ENCODE measurements at places on chromosomes 6 and 20.

DNA sequence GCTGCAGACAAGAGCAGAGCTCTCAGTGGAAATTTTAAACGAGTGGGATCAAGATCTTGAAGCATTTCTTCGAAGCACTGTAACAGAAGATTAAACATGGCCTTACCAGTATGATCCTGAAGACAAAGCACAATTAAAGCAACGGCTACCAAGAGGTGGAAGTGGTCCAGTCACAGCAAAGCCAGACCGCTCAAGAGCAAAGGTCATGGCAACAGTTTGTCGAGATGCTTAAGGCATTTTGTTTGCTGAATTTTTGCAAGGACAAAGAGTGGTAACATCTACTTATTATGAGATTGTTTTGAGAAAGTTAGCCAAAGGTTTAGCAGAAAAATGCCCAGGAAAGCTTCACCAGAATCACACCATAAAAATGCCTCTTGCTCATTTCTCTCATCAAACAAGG, 153.4 kb upstream of the CARMIL1 start:
- no peak for DNase-seq

DNA sequence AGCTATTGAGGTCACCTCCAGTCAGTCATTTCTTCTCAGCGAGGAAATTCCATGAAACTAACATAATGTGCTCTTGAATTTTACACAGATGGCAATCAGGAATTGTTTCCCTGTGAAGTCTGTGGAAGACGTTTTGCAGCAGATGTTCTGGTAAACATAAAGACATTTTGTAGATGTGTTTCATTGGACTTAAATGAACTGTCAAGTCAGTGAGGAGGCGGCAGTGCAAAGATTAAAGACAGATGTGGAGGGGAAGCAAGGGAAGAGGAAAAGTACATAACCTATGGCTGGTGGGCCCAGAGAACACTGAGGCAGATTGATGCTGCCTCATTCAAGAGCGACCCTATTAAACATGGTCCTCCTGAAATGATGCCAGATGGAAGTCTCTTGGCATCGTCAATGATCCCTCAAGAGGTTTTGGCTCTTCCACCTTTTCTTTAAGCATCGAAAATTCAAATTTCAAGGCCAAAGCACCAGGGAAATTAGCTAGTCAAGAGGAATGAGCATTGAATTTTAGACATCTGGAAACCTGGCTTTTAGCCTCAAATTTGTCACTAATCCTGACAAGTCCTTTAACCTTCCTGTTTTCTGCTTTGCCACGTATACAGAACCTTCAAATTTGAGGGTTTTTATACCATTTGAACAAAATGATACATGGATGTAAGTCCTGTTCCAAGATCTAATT, 20.1 kb downstream of the ZC2HC1B start:
- DNase-seq = no peak

DNA sequence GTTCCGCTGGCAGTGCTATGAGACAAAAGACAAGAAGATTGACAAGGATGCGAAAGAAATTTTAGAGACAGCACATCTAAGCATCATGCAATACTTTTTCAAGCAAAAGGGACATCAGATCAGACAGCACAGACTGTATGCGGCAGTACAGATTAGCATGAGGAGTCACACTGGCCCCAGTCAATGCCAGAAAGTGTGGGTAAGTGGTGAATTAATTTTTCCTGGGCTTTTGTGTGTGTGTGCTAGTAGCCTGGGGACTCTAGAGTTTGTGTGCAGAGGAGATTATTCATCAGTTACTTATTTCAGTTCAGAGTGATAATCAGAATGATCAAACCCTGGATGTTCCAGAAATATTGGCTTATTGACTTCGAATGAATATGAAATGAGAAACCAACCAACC, 47.2 kb downstream of the LAMA4 start:
- DNase-seq = no peak

GRCh38 chr6:99151634-99152346, 197.7 kb downstream of the FAXC start:
- DNase-seq = peak; percentile 26

DNA sequence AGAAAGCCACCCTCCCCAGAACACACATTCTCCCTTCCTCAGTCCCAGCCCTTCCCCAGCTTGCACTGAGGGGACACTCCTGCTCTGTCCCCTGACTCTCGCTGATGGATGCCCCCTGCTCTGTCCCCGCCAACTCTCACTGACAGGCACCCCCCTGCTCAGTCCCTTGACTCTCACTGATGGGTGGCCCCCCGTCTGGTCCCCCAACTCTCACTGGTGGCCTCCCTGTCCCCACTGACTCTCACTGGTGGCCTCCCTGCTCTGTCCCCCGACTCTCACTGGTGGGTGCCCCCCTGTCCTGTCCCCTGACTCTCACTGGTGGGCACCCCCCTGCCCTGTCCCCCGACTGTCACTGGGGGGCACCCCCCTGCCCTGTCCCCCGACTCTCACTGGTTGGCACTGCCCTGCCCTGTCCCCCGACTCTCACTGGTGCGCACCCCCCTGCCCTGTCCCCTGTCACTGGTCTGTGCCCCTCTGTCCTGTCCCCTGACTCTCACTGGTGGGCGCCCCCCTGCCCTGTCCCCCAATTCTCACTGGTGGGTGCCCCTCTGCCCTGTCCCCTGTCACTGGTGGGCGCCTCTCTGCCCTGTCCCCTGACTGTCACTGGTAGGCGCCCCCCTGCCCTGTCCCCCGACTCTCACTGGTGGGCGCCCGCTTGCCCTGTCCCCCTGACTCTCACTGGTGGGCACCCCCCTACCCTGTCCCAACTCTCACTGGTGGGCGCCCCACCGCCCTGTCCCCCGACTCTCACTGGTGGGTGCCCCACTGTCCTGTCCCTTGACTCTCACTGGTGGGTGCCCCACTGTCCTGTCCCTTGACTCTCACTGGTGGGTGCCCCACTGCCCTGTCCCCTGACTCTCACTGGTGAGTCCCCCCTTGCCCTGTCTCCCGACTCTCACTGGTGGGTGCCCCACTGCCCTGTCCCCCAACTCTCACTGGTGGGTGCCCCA, 60.9 kb downstream of the GINS1 start:
- DNase-seq = no peak

- DNase-seq = no peak
Observed at GRCh38 chr20:33337531-33338165, 54.6 kb downstream of the BPIFB1 start.

GRCh38 chr20:44187054-44187771, at the start of gene JPH2:
TSS of gene JPH2 (minus strand) at chr20:44187188. CDS start at chr20:44186705, 483 bp downstream.
- no peak for DNase-seq

DNA sequence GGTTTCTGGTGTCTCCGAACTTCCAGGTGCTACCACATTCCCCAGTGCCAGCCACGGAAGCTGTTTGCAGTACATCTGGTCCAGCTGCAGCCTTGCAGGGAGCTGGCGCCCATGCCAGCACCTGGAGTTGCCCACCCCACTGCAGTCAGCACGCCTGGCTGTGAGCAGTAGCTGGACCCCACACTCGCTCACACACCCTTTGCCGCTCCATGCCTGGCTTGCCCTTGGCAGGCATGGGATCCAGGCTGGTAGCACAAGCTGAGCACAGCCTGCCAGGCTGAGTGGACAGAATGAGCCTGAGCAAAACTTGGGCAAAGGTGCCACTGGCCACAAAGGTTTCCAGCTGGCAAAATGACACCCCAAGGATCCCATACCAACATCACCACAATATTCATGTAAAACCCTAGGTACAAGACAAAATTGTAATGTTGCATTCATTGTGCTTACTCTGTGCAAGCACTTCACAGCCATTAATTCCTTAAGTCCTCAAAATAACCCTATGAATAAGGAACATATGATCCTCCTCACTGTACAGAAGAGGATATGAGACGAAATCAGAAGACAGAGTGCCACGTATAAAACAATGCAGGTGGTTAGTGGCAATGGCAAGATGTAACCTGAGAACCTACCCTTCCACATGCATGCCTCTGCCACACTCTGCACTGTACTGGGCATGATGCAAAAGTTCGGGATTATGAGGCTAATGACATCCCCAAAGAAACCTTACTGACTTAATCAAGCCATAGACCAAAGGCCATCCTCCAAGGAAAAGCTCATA, 18.3 kb downstream of the KIF16B start:
- no peak for DNase-seq

DNA sequence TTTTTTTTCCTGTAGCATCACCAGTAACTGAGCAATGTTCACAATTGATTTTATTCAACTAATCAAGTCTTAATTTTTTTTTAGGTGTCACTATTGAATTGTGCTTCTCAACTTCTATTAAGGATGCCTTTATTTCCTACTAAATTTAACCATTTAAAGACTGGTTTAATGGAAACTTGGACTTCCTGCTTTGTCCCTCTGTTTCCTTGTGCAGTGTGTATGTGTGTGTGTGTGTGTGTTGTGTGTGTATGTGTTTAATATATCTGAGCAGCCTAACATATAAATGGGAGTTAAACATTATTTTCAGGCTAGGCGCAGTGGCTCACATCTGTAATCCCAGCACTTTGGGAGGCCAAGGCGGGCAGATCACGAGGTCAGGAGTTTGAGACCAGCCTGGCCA, 1.8 kb downstream of the SERPINB6 start:
- DNase-seq = no peak

- DNase-seq = no peak
Observed at GRCh38 chr6:106027758-106028157, 58.4 kb upstream of the PRDM1 start.

DNA sequence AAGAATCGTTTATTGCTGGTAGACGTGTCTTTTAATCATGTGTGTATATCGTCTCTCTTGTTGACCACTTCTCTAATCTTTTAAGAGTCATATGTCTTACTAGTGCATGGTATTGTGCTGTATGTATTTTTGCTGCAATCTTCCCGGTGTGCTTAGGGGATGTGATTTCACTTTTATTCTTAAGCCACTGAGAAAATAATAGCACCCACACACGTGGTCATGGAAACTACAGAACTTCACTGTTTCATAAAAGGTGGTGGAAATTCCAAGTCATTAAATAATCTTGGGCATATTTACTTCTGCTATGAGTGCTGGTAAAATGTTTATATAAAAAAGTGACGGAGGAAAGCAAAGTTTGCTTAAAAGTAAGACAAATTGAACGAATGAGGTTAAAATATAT, 3.0 kb upstream of the CDYL start:
- DNase-seq = no peak

DNA sequence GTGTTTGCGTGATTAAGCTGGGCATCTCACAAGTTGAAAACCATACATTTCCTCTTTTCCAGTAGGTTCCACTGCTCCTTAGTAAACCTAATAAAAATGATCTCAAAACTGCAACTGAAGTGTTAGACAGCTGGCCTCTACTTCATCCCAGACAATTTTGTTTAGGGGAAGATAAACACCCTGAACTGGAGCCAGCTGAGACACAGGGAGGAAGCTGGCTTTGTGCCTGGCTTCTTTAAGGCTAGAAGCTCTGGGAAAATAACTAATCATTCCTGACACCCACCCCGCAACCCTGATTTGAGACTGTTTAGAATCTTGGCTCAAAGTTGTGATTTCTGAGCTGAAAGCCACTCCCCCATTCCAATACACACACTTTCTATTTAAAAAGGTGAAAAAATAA, 11.6 kb downstream of the PTPRT start:
- no peak for DNase-seq

DNA sequence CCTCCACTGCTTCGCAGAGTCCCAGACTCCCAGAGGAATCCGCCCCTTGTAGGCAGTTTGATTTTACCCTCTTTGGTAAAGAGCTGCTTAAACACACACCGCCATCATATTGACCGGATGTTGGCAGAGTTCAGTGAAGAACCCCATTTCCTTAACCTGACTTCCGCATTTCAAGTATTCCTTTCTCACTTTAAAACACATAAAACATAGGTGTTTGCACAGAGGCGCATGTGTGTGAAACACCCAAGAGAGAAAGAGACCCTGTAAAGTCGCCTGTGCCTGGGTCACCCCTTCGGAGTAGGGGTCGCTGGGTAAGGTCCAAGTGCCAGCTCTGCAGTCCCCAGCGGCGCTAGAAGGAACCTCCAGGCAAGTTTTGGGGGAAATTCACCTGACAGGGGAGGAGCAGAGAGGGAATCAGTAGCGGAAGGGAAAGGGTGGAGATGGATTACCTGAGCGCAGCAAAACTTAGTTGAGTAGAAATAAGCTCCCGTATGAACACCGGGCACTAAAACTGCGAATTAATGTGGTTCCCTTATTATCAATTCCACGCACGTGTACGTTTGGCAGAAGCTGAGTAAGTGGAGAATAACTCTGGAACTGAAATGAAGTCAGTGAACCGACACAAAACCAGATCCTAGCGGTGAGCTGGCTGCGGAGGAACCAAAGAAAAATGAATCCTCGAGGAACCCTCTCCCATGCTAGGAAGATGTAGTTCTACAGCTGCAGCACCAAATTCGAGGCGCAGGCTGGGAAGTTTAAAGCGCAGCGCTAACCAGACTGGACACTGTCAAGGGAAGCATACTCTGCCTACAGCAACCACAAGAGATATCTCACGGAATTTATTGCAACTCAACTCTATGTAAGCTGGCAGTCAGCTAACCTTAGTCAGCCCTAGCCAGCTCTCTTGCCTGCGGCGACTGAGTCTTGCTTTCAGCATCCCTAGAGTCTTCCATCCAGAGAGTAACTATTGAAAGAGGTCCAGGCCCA, 3.5 kb upstream of the HTR1B start:
- no peak for DNase-seq

DNA sequence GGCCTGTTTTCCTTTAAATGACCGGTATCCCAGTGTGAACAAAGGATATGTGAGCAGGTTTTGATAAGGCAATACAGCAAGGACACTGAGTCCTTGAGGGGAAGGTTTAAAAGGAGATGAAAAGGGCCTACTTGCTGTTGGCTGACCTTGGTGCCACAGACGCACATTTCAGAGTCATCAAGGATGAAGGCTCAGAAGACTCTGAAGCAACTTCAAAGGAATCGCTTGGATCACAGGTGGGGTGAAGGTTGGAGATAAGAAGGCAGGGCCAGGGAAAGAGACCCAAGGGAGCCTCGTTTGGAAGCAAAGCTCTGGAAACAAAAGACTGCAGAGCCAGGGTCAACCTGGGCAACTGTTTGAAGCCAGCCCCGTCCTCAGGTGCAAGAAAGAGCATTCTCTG, 30.1 kb upstream of the PNPLA1 start:
- DNase-seq = no peak

DNA sequence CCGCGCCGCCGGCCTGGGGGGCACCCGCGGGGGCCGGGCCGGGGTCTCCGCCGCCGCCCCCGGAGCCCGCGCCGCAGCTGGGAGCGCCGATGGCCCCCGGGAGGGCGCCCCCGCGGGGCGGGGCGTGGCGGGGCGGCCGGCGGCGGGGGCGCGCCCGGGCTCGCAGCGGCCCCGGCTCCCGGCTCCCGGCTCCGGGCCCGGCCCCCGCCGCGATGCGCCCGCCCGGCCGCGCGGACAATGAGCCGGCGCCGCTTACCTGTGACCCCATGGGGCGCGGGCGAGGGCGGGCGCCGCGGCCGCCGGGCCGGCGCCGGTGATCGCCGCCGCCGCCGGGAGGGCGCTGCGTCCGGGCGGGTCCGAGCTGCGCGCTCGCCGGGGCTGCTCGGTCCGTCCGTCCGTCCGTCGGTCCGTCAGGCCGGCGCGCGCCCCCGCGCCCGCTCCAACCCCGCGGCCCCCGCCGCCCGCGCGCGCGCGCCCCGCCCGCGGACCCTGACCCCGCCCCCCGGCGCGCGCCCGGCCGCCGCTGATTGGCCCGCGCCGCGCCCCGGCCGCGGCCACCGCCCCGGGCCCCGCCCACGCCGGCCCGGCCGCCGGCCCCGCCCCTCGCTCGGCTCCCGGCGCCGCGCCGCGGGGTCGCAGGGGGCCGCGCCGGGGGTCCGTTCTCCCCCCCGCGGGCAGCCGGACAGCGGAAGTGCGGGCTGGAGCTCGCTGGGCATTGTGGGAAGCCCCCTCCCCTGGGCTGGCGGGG, at the start of gene ZBTB46:
ZBTB46 (minus strand) TSS at position 424 of the 748 bp plus-strand sequence. CDS start 40,507 bp downstream, outside the sequence.
- peak; percentile 79 for DNase-seq
